ENCODE measurements at places on chromosomes 13 and 19. TPM values are rescaled to one million over a fixed set of nuclear protein-coding genes. Genes with fewer than 3 reads are reported as not detected.

- H3K4me3 ChIP-seq, result no peak overlapping the region
- H3K27ac ChIP-seq, result no peak overlapping the region
Observed at GRCh38 chr19:35780058-35780457, 4.7 kb downstream of the ARHGAP33 start.

Gene CERS1
- total RNA-seq, result 19.0 TPM

DNA sequence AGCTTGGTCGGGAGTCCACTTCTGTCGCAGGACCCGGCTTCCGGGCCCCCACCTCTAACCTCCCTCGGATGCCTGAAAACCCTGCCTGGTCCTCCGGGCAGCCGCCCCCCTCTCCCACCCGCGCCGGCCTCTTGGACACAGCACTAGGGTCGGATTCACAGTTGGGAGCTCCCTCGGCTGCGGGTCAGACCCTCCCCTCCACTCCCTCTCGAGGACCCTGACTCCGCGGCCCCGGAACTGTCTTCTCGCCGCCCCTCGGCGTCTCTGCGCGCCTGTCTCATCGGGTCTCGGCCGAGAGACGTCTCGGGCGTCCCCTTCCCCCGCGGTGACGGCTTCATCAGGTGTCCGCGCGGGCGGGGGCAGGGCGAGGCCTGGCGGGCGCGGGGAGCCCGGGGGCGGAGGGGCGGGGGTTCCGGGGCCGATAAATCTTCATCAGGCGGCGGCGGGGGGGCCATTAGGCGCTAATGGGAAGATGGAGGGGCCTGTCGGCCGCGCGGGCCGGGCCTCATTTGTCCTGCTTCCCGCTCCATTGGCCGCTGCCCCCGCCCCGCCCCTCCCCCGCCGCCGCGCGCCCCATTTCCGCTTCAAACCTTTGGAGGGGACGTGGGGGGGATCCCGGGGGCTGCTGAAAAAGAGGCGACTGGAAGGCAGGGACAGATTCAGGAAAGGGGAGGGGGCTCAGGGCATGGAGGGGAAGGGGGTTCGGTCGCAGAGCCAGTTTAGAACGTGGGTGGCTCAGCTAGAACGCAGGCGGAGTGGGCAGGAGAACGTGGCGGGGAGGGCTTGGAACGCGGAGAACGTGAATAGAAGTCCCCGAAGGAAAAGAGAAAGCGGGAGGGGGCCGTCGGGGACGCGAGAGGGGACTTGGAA lies 11.8 kb upstream of the ERFL start:
- H3K4me3 ChIP-seq, result peak overlapping the region; percentile 43
- peak; percentile 57 for DNase-seq
- H3K27me3 ChIP-seq, result no peaks in the 10 kb centered on the region
- H3K36me3 ChIP-seq, result no peaks in the 10 kb centered on the region
- H3K4me1 ChIP-seq, result no peaks in the 10 kb centered on the region

- no peak overlapping the region for H3K4me3 ChIP-seq
- H3K27ac ChIP-seq, result no peak overlapping the region
- DNase-seq, result no peak
- no peaks in the 10 kb centered on the region for H3K36me3 ChIP-seq
- no peaks in the 10 kb centered on the region for H3K4me1 ChIP-seq
- H3K27me3 ChIP-seq, result no peaks in the 10 kb centered on the region
Observed at GRCh38 chr13:51495316-51495715, 42.5 kb upstream of the INTS6 start.

Gene PNMA8C
- not detected for total RNA-seq

GRCh38 chr13:110471833-110472162 lies 89.7 kb downstream of the RAB20 start:
- no peak for DNase-seq
- no peaks in the 10 kb centered on the region for H3K36me3 ChIP-seq
- H3K4me1 ChIP-seq, result 0 out of 2 replicates have a peak, but pooled peaks cover 6% of the 10 kb centered on the region
- no peaks in the 10 kb centered on the region for H3K27me3 ChIP-seq

GRCh38 chr13:36850790-36851438 lies 31.9 kb downstream of the RFXAP start:
- no peak for DNase-seq
- no peaks in the 10 kb centered on the region for H3K4me1 ChIP-seq
- H3K27me3 ChIP-seq, result no peaks in the 10 kb centered on the region
- no peak overlapping the region for H3K4me3 ChIP-seq
- H3K36me3 ChIP-seq, result no peaks in the 10 kb centered on the region

DNA sequence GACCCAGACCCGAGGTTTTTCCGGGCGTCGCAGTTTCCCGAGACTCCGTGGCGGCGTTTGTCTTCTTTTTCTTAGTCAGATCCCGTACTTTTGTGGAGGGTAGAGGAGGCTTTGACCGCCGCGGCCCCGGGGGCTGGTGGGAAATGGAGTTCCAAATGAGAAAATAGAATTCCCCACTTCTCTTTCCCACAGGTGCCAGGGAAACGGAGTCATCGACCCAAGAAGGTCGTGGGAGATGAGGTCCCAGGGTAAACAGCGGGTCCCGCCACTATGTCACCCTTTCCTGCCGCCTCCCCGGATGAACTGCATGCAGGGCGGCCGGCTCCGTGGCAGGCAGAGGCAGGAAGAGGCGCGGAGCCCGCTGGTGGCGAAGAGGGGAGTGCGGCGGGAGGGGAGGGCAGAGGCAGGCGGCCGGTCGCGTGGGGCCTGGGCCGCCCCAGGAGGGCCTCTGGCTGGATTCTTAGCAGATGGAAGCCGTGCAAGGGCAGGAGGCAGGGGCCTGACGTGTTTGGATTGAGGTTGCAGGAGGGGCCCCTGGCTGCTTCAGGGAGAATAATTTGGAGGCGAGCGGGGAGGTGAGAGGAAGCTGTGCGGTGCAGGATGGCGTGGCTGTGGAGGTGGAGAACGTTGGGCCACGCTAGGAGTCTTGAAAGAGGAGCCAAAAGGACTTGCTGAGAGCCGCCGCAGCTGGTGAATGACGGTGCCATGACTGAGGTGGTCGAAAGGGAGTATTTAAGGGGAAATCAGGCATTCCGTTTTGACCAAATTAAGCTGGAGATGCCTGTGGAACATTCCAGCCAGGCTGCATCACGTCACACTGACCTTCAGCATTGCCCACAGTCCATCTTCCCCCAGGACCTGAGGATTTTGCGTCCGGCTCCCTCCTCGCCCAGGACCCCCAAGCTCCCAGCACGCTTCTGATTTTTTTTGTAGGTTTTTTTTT lies 11.7 kb downstream of the CYTH2 start:
- H3K4me1 ChIP-seq, result no peaks in the 10 kb centered on the region
- H3K27ac ChIP-seq, result peak overlapping the region; percentile 38
- no peaks in the 10 kb centered on the region for H3K27me3 ChIP-seq
- DNase-seq, result no peak

Gene ATXN8OS
- total RNA-seq, result not detected

DNA sequence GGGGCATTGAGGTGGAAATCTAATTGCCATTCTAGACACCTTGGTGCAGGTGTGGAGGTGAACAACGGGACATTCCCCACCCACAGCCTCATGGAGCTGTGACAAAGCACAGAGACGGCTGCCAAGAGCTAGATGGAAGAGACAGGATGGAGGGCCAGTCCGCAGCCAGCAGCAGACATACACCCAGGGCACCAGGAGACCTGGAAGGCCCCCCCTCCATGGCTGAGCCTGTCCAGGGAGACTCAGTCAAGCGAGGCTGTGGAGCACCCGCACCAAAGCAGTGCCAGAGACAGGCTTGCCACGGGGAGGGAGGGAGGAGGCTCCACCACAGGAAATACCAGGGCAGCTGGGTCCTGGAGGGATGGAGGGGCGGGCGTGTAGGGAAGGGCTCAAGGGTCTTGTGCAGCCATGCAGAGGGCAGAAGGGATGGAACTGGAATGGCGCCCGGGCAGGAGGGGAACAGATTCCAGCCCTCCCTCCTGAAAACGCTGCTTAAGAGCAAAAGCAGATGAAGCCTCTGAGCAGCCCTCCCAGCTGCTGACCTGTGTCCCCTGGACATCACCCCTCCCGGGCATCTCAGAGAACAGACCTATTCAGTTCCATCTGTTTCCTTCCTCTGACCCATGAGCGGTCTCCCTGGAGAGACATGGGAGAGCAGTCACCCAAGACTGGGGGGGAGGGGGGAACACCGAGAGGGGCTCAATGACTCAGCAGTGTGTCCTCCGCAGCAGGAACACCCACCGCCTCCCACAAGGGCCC lies 14.4 kb downstream of the EPS15L1 start:
- no peak for DNase-seq
- H3K27me3 ChIP-seq, result no peaks in the 10 kb centered on the region
- peak overlapping the region; percentile 15 for H3K27ac ChIP-seq
- no peaks in the 10 kb centered on the region for H3K36me3 ChIP-seq
- H3K4me1 ChIP-seq, result no peaks in the 10 kb centered on the region

Measured in Caco-2 (cell line).